ENCODE measurements at places on chromosomes 6 and 20.

DNA sequence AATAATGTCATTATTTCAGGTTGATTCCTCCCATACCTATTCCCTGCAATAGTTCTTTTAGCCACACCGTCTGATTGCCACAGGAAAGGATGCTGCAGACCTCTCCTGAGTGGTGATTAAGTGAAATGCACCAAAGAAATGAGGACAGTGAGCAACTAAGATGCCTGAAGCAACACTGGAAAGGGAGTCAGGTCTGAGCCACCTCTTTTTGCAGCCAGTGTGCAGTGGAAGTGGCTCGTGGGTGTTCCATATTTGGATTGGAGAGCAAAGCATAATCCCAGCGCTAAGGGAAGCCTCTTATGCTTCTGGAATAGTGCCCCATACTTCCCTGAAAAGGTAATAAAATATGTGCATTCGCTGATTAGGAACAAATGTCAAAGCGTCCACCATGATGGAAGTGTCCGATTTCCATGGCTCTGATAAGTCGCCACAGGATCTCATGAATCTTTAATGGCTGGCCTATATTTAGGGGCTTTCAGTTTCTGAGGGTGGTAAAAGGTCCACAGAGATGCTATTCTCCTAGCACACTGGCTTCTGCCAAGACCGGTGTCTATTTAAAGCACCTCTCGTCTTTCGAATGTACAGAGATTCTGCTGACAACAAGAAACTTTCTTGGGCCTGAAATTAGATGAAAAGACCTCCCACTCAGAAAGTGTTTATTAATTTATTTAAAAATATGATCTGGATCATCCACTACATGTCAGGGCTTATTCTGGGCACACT is 253.9 kb downstream of the SLC24A3 start:
- no peak for DNase-seq

DNA sequence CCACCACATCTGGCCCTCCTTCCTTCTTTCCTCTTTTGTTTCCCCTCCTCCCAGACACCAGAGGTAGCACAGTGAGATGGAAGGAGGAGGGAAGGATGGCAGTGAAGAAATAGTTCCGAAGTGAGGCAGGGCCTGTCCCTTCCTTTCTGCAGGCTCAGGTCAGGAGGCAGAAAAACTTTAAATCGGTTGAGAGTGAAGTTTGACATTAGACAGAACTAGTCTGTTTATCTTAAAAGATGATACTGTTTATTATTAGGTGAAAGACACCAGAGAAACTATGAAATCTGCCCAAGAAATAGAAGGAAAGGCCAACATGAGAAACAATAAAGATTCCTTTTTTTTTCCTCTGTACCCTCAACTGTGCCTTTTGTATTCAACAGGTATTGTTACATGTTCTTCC is 670.3 kb downstream of the UTRN start:
- DNase-seq = no peak

GRCh38 chr20:62405108-62405980 is 1.7 kb downstream of the CABLES2 start:
- peak; percentile 71 for DNase-seq

DNA sequence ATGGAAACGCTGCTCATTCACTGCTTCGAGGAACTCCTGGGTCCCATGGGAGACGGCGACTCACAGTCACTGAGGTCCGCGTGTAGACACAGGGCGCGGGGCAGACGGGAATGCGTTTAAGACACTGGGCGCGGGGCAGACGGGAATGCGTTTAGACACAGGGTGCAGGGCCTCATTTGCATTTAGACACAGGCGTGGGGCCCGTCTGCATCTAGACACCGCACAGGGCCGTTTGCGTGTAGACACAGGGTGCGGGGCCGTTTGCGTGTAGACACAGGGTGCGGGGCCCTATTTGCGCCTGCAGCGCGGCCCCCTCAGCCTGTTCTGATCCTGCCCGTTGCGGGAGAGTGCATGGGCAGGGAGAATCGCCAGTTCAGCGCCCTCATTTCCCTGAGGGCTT is 10.4 kb downstream of the DACT2 start:
- no peak for DNase-seq

- DNase-seq = no peak
Measured at GRCh38 chr6:6495851-6496250, 92.7 kb upstream of the LY86 start.

- peak; percentile 86 for DNase-seq
Measured at GRCh38 chr20:3744806-3745685, 12.6 kb downstream of the HSPA12B start.

DNA sequence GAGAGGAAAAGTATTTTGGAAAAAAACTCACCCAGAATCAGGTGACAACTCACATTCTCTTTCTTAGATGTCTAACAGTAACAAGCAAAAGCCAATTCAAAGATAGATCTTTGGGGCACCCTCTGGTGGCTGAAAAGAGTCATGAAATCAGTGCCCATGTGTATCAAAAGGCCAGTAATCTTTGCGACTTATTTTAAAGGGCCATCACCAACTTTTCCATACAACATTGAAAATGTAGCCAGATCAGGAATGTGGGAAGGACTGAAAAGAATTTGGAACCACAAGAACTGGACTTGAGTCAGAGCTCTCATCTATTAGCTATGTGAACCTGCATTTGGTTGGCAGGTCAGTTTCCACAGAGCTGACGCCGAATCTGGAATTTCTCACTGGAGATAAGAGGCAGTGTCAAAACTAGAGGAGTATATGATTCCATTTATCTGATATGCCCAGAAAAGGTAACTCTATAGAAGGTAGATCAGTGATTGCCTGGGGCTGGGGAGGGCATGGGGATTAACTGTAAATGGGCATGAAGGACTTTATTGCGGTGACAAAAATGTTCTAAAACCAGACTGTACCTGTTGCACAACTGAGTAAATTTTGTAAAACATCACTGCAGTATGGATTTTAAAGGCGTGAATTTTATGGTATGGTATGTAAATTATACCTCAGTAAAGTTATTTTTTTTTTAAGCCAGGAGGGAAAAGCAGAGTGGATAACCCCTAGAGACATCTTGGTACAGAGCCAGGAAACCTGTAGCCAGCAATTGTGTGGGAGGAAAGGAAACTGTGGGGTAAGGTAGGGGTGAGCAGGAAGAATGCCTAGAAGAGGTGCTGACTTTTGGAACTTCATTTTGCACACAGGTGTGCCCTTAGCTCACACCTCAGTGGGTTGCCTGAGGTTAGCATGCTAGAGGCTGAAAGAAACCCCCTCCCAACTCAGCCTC is 117.1 kb upstream of the ASF1A start:
- DNase-seq = peak; percentile 74

- no peak for DNase-seq
Measured at GRCh38 chr6:115668211-115668610, 392.5 kb downstream of the FRK start.

GRCh38 chr20:49446808-49447207 is 35.7 kb downstream of the KCNB1 start:
- DNase-seq = no peak

GRCh38 chr20:47262365-47263013 is 94.0 kb downstream of the ZMYND8 start:
- DNase-seq = no peak

DNA sequence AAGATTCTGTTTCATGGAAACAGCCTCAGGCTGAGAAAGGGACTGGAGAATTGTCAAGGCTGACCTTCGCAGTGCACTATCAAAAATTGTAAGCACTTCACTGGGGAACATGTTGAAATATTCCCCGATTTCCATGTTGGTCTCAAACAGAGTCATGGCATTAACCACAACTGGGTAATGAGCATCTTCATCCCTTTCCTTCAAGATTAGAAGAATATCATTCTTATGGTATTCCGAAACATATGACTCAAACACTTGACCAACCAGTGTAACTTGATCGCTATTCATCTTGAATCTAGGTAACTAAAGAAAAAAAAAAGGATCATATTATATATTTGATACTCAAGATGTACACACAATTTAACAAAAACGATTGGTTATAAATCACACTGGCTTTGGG is 3.5 kb downstream of the MCM9 start:
- no peak for DNase-seq

DNA sequence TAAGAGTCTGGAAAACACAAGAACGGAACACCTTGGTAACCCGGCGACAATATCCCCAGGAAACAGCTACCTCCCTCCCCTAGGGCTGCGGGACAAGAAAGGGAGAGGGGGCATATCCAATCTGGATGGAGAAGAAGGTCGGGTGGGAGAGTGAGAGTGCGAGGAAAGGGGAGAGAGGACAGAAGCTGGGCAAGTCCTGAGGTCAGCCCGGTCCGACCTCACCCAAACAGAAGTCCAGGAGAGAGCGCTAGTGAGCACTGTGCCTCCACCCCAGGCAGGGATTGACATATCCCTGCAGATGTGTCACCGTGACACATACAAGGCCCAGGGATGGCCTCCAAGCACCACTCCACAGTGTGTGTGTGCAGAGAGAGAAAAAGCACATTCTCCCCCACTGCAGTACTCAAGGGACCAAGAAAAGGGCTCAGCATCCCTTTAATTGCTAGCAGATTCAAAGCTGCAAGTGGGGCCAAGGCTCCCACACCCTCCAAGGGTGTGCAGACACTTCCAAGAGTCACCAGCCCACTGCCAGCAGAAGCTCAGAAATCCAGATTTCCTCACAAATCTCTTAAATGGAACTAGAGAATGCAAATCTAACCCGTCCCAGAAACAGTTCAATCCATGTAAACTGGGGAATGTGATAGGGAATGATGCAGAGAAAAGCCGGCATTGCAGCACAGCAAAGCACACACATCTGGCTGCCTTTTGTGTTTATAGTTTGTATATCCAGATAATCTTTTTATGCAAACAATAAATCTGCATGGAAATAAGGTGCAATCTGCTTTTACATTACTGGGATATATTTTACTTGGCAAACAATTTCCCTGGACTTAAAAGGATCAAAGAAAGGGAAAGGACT is 3.1 kb downstream of the PXDC1 start:
- DNase-seq = peak; percentile 53

- no peak for DNase-seq
Measured at GRCh38 chr6:327538-328116, 35.3 kb downstream of the DUSP22 start.

- no peak for DNase-seq
Measured at GRCh38 chr6:151044465-151045441, 179.3 kb downstream of the MTHFD1L start.

DNA sequence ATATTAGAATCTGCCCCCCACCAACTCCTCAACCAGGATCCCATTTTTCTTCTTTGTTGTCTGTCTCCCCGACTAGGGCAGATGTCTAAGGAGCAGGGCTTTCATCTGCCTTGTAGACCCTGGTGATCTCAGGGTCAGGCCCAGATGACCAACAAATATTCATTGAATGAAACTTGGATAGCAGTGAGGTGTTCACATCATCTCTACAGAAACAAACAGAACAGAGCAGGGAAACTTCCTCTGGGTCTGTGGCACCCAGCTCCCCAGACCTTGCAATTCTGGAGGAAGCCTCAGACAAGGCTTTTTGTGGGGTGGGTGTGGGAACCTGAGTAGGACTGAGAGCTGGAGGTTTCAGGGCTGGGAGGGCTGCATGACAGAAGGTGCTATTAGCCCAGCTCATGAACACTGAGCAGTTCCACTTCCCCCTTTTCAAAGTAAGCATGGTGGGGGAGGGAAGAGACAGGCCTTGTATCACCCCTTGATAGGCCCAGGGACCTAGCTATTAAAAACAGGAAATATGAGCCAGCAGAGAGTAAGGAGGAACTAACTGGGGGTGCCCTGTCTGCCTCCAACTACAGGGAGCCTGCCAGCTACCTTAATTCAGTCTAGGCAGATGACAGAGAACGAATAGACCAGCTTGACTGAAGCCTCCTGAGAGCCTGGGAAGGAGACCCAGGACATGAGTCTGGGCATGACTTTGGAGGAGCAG is 37.3 kb upstream of the TOP1 start:
- peak; percentile 96 for DNase-seq

GRCh38 chr6:13395272-13396237 is 67.2 kb upstream of the TBC1D7 start:
- peak; percentile 80 for DNase-seq

- DNase-seq = no peak
Measured at GRCh38 chr6:149642829-149643580, 5.5 kb downstream of the KATNA1 start.

- peak; percentile 95 for DNase-seq
Measured at GRCh38 chr6:16130932-16131387, 2.1 kb downstream of the MYLIP start.

DNA sequence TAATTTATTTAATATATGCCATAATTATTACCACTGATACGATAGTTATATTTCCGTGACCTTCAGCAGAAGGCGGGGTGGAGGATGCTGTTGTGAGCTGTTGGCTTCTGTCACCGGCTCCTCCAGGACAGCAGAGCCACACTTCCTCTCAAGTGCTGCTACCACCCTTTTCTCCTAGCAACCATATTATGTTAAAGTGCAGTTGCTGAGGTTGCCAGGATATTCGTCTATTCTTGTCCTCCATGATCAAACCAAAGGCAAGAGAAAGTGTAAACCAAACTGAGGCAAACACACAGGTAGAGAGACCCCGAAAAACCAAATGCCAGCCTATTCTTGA is 27.8 kb downstream of the RGS17 start:
- no peak for DNase-seq

DNA sequence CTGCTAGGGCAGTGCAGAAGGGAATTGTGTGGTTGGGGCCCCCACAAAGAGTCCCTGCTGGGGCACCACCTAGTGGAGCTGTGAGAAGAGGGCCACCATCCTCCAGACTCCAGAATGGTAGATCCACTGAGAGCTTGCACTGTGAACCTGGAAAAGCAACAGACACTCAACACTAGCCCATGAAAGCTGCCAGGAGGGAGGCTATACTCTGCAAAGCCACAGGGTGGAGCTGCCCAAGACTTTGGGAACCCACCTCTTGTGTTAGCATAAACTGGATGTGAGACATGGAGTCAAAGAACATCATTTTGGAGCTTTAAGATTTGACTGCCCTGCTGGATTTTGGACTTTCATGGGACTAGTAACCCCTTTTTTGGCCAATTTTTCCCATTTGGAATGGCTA is 328.4 kb upstream of the KHDRBS2 start:
- no peak for DNase-seq

- no peak for DNase-seq
Measured at GRCh38 chr6:110756817-110757216, 58.5 kb downstream of the CDK19 start.

DNA sequence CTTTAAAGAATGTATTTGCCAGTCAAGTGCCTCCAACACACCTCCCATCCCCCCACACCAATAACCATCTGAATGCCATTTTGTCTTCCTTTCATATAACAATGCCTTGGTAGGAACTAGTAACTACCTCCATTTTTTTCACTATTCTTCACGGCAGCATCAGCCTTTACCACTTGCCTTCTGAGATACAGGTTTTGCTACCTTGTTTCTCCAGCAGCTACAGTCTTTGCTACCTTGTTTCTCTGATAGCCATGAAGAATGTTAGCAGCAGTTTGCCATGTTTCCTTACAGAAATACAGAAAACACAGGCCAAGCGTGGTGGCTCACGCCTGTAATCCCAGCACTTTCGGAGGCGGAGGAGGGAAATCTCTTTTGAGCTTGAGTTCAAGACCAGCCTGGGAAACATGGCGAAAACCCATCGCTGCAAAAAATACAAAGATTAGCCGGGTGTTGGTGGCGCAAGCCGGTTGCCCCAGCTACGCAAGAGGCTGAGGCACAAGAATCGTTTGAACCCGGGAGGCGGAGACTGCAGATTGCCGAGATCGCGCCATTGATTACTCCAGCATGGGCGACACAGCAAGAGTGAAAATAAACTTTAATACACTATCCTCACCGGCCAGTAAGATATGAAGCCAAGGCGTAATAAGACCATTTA is 100.9 kb downstream of the HFE start:
- DNase-seq = peak; percentile 31

Measured in CD14-positive monocyte (primary cell).